ENCODE measurements at places on chromosomes 3 and 15.

GRCh38 chr3:65734792-65735191 lies 303.9 kb downstream of the MAGI1 start:
- no peak for DNase-seq

DNA sequence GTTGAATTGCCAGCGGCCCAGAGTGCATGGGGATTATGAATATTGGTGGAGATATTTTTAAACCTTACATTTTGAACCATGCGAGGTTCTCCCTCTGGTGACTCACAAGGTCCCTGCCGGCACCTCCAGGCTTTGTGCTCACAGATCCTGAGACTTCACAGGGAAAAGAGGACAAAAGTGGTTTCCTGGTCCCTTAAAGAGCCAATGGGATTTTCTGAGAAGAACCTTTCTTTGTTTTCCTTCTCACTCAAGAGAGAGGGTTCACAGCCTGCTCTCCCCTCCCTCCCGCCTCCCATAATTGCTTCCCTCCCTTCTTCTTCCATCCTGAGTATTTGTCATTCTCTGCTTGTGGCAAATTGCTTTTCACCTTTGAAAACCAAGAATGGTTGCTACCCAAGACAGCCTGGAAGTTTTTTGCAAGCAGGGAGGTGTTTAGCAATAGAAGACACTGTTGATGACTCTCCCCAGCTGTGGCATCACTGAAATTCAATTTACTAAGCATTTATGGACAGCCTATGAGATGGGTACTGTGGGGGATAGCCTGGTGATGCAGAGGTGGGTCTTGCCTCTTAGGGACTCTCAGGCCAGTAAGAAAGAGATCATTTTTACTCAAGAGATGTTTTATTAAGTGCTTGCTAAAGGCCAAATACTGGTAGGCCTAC lies 76.6 kb downstream of the CPN2 start:
- DNase-seq = no peak

GRCh38 chr15:52378746-52379394 lies 83.3 kb upstream of the MYO5C start:
- DNase-seq = no peak

DNA sequence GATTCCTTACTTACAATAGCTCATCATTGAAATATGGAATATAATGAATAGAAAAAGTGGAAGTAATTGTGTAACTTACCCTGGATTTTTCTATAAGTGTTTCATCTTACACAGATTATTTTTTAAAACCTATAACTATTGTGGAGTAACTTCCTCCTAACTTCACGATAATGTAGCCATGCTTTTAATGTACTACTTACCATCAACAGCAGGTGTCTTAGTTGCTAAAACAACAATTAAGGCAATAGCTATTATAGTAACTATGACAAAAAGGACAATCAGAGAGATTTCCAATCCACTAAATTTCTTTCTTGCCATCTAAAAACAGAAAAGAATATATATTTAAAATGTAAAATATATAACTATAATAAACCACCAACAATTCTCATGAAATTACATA lies 2.6 kb downstream of the SI start:
- peak; percentile 40 for DNase-seq

- DNase-seq = peak; percentile 35
Measured at GRCh38 chr3:16864610-16865313, 20.0 kb upstream of the PLCL2 start.

DNA sequence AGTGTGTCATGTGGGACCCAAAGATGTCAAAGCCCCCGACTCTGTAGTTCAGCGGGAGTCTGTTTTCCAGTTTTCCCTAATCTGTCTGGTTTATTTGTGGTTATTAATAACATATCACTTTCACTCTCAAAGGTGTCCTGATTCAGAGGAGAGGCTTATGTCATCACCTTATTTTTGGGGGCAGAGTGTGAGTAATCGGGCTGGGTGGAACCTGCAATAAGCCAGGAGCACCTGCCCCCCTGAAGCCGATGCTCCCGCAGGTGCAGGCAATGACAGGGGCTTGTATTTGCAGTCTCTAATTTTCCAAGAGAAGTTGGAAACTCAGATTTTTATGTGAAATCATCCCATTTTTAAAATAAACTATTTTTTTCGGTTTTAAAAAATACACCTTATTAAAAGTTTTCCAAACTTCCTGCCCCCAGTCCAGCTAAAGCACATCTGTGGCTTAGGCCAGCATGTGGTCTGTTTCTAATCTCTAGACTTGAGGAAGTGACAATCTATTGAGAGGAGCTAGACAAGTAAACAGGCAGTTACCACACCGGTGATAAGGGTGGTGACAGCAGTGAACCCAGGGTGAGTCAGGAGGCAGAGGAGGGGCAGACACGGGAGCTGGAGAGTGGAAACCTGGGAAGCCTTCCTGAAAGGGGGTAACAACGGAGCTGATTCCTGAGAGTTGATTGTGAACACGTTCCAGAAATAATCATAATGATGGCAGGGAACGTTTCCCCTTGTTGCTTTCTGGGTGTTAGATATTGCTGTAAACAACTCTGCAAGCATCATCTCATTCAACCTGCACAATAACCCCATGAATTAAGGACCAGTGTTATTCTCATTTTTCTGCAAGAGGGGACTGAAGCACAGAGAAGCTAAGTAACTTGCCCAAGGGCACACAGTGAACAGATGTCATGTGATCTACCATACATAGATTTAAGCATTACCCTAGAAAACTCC lies 37.2 kb downstream of the BHLHE40 start:
- DNase-seq = peak; percentile 92

DNA sequence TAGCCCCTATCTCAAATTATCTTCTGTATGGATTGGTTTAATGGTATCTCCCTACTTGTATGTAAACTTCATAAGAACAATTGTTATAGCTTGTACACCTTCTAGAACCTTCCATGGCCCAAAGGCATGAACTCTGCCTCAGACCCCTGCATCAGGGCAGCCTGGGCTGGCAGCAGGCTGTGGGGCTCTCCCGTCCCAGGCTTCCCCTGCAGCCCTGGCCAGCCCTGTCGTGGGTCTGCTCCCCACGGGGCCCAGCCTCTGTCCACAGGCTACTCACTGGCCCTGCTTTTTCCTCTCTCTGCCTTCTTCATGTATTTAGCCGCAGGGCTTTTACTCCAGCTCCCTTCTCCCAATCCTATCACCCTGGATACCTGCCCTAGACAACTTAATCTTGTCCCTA lies 4.4 kb downstream of the SCN5A start:
- no peak for DNase-seq

GRCh38 chr3:9229325-9229724 lies 20.1 kb downstream of the SRGAP3 start:
- DNase-seq = no peak

Data from small intestine (tissue), 16 donors.